ENCODE measurements at places on chromosomes 2 and 18.

- no peak for DNase-seq
These were observed 90.9 kb downstream of the SETBP1 start for GRCh38 chr18:44771572-44771955.

- no peak for DNase-seq
These were observed 39.5 kb upstream of the TFPI start for GRCh38 chr2:187593697-187594096.

- no peak for DNase-seq
These were observed 75.0 kb downstream of the UXS1 start for GRCh38 chr2:106119074-106119473.

- DNase-seq = no peak
These were observed 87.2 kb upstream of the MGAT4A start for GRCh38 chr2:98818164-98818563.

All from astrocyte of the cerebellum (primary cell).